ENCODE measurements at places on chromosomes 3 and 15.

- DNase-seq, result no peak
Measured at GRCh38 chr15:47294765-47295259, 422.5 kb upstream of the SEMA6D start.

DNA sequence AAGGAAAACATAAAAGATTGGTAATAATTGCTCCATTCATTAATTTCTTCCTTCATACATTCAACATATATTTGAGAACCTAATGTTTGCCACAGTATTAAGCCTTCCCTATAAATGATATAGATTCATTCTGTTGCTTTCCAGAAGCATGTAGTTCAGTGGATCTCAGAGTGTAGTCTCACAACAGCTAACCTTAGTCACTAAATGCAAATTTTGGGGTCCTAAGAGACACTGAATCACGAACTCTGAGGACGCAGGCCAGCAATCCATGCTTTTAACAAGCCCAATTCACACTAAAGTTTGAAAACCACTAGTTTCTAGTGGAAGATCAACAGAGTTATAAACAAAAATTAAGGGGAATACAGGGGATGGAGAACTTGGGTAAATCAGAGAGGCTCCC is 7.2 kb upstream of the AQR start:
- no peak for DNase-seq

DNA sequence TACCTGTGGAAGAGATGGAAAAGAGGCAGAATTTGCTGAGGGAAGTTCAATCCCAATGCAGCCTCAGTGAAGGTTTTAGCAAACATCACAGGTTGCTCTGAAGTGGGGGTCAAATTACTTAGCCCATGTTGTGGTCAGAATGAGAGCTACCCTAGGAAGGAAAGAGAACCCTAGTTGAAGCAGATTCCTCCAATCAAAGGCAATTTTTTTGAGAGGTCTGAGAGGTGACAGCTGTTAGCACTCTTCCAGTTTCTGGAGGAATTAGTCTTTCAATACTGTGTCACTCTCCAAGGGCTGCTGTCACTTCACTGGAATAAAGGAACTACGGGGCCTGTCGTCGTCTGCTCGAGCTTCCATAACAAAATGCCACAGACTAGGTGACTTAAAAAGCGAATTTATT is 584.2 kb upstream of the DPPA4 start:
- DNase-seq, result no peak

DNA sequence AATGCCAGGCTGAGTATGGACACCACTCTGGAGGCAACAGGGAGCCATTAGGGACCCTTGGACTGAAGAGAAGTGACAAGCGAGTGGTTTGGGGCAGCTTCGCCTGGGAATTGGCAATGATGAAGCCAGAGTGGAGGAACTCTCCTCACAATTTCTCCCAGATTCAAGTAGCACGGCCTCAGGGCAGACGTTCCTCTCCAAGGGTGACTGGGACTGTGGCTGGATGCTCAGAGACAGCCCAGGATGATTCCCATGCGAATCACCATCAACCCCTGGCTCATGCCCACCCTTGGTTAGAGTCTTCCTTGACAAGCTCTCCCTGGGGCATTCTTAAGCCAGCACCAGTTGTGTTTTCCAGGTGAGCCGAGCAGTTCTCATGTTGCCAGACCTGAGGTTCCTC is 16.3 kb upstream of the DOCK3 start:
- no peak for DNase-seq

GRCh38 chr3:76582632-76583378 is 457.1 kb upstream of the ROBO2 start:
- no peak for DNase-seq

- no peak for DNase-seq
Measured at GRCh38 chr3:181771120-181771519, 59.4 kb downstream of the SOX2 start.

DNA sequence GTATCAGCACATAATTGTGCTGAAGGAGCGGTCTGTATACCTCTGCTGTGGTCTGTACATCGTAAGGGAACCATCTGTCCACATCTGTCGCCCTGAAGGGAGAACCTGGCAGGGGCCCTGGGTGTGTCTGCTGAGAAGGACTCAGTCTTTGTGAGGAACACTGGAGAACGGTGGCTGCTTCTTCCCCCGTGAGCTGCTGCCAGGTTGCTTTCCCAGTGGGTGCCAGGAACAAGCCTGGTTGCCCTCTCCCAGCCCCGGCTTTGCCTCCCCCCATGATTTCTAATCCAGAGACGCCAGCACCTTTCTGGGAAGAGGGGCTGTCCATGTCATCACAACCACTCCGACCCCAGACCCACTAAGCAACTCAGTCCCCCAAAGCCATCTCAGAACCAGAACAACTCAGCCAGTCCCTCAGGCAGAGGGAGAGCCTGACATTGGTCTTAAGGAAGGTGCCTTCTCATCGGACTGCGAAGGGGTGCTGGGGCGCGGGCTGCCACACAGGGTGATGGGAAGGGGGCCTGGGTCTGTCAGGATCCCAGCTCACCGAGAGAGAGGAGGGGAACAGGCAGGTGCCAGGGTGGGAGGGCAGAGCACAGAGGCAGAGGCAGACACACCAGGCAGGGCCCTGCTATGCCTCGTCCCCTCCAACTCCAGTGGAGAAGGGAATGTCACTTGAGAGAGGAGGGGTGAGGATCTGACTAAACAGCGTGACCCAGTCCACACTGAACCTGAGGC is 8.5 kb downstream of the TNK2 start:
- no peak for DNase-seq

DNA sequence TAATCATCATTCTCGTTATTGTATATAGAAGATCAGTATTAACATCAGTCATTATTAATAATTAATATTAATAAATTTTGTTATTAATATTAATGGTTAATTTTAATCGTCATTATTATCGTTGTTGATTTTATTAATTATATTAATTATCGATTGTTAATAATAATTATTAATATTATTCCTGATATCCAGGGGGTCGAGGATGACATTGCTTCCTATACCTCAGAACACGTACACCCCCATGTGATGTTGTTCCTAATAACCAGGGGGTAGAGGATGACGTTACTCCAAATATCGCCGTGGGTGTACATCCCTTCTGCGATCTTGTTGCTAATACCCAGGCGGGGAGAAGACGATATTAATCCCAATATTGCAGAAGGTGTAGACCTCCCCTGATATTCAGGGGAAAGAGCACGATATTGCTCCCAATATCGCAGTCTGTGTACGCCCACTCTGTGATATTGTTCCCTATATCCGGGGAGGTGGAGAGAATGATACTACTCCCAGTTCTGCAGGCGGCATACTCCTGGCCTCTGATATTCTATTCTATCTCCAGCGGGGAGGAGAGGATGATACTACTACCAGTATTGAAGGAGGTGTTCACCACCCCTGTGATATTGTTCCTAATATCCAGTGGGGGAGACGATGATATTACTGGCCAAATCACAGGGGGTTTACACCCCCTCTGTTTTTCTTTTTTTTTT is 22.3 kb upstream of the BMF start:
- DNase-seq, result no peak

DNA sequence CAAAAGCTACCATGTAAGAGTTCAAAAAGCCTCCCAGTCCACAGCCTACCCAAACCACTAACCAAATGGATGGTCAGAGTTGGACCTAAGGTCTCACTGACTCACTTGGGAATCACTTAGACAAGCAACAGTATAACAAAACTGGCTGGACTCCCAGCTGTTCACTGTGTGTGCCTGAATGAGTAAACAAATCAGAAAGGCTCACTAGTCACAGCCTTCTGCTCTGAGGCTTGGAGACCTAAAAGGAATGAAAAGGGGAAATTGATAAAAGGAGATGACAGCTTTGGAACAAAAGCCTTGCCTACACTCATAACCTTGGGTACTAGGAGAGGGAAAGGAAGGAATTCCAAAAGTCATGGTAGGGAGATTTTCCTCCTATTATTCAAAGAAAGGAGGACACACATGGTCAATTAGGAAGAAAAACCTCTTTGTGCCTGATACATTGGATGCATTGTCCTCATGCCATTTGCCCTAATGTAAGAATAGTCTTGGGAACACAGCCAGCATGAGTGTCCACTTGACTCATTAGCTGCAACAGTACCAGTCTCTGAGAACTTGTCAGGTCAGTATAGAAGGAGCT is 92.3 kb downstream of the FRMD5 start:
- peak; percentile 47 for DNase-seq

GRCh38 chr15:45201869-45202268 is 14.1 kb upstream of the SHF start:
- DNase-seq, result peak; percentile 25

GRCh38 chr3:94887065-94887464 is 824.2 kb downstream of the NSUN3 start:
- no peak for DNase-seq

GRCh38 chr15:77455696-77456321 is 35.1 kb downstream of the HMG20A start:
- DNase-seq, result no peak

- DNase-seq, result no peak
Measured at GRCh38 chr3:162933656-162934055, 1437.0 kb downstream of the OTOL1 start.

GRCh38 chr3:142273501-142273900 is 48.1 kb upstream of the GK5 start:
- DNase-seq, result no peak
